ENCODE measurements at places on chromosomes 13 and 19.
A peak's percentile ranks its signal among the peaks of the same experiment; 100 is the strongest.

DNA sequence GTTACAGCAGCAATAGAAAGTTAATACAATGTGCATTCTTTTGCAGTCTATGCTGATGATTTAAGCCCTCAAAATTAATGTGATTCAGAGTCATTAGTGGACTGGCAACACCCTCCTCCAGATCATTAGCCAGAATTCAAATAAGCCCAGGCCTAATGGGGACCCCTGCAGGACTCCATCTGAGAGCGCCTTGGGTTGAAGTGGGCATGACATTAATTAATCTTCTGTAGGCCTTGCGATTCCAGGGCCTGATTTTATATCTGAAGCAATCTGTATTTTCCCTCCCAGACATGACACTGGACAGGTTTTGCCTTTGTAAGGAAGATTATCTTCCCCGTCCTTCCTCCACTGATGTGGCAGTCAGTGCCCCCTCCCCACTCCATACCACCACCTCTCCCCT lies 442.9 kb downstream of the FOXO1 start:
- DNase-seq: no peak

GRCh38 chr13:39918620-39919236 lies 263.3 kb downstream of the COG6 start:
- DNase-seq: no peak

- no peak for DNase-seq
Observed at GRCh38 chr19:45577111-45577905, 7.3 kb downstream of the OPA3 start.

DNA sequence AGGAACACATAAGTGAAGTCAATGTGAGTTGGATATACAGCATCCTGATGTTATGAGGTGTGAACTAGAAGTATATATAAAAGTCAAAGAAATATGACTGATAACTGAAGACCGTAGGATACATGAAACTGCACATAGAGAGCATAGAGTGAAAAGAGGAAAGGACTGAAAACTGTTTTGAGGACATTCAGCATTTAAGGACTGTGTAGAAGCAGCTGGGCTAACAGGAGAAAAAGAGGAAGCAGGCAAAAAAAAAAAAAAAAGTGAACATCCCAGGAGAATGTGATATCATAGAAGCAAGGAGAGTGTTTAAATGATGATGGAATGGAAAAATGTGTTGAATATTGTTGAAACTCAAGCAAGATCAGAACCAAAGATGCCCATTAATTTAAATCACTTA lies 363.5 kb downstream of the PCDH20 start:
- DNase-seq: no peak

GRCh38 chr13:100323937-100324336 lies 235.0 kb downstream of the PCCA start:
- DNase-seq: no peak

GRCh38 chr13:31328549-31329235 lies 128.9 kb downstream of the B3GLCT start:
- no peak for DNase-seq

GRCh38 chr13:53490752-53491151 lies 462.1 kb downstream of the OLFM4 start:
- no peak for DNase-seq

DNA sequence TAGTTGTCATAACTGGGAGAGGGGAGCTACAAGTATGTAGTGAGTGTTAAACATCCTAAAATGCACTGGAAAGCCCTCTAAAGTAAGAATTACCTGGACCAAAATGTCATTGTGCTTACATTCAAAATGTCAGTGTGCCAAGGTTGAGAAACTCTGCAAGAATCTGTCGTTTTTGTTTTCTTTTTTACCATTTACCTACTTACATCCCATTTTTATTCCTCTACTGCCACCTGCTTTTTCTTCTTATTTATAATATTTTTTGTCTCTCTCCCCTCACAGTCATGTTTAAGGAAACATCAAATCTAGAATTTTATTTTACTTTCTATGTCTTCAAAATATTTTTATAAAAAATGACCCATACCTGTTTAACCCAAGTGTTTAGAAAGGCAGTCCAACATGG lies 226.4 kb downstream of the PCDH17 start:
- no peak for DNase-seq

GRCh38 chr13:33279414-33280278 lies 5.9 kb downstream of the STARD13 start:
- DNase-seq: no peak

- DNase-seq: no peak
Observed at GRCh38 chr19:33225458-33225926, at the start of gene SLC7A10. TSS of gene SLC7A10 (minus strand) at chr19:33225850. CDS start at chr19:33225703, 147 bp downstream.

DNA sequence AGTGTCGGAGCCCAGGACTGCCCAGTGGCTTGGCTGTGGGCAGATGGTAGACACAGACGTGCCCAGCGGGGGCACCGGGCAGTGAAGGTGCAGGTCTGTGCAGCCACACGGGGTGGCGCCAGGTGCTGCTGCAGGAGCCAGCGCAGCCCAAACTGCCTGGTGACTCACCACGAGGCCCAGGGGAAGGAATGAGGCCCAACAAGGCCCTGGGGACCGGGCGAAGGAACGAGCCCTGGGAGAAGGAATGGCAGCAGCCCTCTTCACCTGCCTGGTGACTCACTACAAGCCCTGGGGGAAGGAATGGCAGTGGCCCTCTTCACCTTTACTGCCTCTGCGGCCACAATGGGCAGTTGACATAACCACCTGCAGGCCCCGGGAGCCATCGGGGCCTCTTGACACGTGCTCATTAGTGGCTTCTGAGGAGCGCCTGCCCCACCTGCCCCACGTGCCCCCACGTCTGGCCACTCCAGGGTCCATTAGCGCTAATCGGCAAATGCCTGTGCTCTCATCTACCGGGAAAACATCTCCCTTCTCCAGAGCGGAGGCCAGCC lies 9.3 kb downstream of the MED16 start:
- no peak for DNase-seq

DNA sequence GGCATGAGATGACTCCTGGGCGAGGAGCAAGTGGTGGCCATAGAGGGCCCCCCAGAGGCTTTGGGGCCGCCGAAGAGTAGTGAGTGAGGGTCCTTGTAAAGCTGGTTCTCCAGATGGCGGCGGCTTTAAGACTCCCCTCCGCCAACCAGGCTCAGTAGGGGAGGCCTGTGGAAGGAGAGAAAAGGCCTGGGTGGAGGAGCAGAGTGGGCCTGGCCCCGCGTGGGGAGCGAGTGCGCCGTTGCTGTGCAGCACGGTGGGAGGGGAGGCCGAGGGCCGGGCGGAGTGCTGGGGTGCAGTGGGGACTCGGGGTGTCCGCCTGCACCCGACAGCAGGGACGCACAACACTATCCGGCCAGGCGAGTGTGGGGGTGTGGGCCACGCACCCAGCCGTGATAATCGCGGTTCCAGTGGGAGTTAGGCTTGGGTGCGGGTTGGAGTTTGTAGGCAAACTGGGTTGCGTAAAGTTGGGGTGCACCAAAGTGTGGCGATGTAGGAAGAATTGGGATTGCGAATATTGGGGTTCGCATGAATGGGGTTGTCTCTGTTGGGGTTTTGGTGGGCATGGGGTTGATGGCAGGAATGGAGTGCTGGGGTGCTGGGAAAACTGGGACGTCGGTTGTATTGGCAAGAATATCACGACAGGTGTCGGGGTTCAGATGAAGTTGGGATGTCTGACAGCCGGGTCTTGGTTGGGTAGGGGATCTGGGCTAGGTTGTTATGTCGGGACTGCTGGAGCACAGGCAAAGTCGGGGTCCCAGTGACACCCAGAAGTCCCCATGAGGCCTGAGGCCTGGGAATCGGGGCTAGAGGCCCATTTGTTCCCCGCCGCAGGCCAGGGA lies 687 bp upstream of the CIRBP start:
- no peak for DNase-seq

- DNase-seq: no peak
Observed at GRCh38 chr13:46593398-46593797, 40.4 kb downstream of the LRCH1 start.

GRCh38 chr13:95382916-95383315 lies 81.7 kb upstream of the ABCC4 start:
- no peak for DNase-seq

- DNase-seq: no peak
Observed at GRCh38 chr19:41527089-41527488, 48.9 kb upstream of the CEACAM21 start.

DNA sequence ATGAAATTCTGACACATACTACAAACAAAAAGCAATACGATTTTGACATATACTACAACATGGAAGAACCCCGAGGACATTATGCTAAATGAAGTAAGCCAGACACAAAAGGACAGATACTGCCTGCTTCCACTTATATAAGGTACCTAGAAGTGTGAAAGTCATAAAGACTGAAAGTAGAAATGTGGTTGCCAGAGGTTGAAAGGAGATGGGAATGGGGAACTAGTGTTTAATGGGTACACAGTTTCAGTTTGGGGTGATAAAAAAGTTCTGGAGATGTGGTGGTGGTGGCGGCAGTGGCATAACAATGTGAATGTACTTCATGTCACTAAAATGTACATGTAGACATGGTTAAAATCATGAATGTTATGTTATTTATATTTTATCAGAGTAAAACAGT lies 12.1 kb upstream of the NDFIP2 start:
- no peak for DNase-seq

GRCh38 chr13:92535222-92536006 lies 691.2 kb upstream of the GPC6 start:
- no peak for DNase-seq

GRCh38 chr13:24896061-24896460 lies 132.1 kb downstream of the RNF17 start:
- DNase-seq: no peak

GRCh38 chr13:64438084-64438483 lies 2792.1 kb downstream of the PCDH9 start:
- DNase-seq: no peak

DNA sequence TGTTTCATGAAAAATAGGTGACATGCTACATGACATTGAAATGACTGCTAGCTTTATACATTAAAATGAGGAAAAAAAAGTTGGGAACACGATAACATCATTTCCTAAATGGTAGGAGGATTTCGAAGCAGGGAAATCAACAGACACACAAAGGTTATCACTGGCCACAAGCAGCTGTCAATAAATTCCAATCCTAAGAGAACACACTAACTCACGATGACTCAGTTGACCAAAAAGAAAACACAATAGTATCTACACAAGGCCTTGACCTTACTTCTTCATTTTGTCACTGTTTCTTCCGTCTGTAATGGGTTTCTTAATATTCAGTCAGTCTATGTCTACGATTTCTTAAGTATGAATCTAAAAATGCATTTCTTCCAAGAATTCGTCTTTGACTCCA lies 36.5 kb downstream of the STARD13 start:
- DNase-seq: no peak

- DNase-seq: no peak
Observed at GRCh38 chr13:46896341-46897137, at the start of gene HTR2A. TSS of gene HTR2A (minus strand) at chr13:46897053. CDS start at chr13:46895906, 1,147 bp downstream.

- DNase-seq: peak; percentile 21
Observed at GRCh38 chr19:50669302-50670101, 20.3 kb downstream of the C19orf81 start.

Data from stimulated activated CD4-positive, alpha-beta T cell treated with anti-CD3 and anti-CD28 coated beads, Interleukin-1b, Interleukin-23, amount 100 ng/mL, for 1 hour (primary cell).